ENCODE measurements at places on chromosomes 5 and 9. TPM values are rescaled to one million over a fixed set of nuclear protein-coding genes. Genes with fewer than 3 reads are reported as not detected.

The COL23A1 gene
- 0.05 TPM for total RNA-seq

The RFESD gene
- total RNA-seq, result 0.29 TPM

The DMXL1 gene
- 33.1 TPM for total RNA-seq

The TAF11L10 gene
- total RNA-seq, result not detected

The TNFSF8 gene
- not detected for total RNA-seq

DNA sequence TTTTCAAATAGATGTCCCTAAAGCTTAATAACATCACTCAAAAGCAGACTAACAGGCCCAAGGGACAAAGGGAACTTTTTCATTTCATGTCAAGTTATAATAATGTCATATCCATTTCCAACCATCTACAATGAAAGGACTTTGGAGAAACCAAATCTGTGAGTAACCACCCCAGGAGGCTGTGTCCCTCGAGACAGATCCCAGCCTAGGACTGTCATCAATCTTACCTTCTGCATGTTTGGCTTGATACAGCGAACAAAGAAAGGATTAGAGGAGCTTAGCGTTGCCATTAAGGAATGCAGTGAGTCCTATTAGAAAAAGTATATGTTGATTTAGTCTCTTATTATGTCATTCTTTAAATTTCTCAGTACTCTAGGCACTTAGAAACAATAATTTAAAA lies 137.8 kb upstream of the RETREG1 start:
- no peak for DNase-seq

- no peak for DNase-seq
Measured at GRCh38 chr5:98104454-98105188, 668.8 kb upstream of the RGMB start.

DNA sequence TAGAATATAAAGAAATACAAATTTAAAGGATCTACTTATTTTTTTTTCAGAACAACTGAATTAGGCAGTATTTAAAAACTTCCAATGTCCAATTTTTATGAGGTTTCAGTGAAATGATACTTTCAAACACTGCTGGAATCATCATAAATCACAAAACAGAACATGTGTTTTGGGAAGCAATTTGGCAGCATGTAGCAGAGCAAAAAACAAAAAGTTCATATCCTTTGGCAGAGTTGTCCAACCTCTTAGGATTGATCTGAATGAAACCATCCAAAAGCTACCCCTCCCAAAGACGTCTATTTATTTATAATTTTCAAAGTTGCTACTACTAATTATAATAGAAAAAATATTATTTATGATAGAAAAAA lies 192.4 kb upstream of the PUM3 start:
- DNase-seq, result no peak

GRCh38 chr9:70607926-70608325 lies 193.5 kb upstream of the KLF9 start:
- DNase-seq, result no peak

DNA sequence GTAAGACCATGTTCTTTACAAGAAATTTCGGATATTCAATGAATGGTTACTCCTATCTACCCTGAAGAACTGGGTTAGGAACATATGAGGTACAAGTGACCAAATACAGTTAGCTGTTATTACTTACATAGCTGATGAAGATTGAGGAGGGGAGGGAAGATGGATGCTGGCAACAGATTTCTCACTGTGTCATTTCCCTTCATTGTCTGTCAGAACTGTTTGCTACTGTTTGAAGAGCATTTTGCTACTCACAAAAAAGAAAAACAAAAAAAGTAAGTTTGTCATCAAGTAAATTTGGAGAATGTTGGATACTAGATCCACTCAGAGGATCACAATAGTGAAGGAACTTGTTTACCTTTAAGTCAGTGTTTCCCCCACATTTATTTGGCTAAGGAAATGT lies 53.7 kb downstream of the ENC1 start:
- no peak for DNase-seq

- no peak for DNase-seq
Measured at GRCh38 chr5:133938929-133939328, 29.5 kb downstream of the C5orf15 start.

GRCh38 chr9:78242041-78242440 lies 6.2 kb downstream of the CEP78 start:
- DNase-seq, result no peak

DNA sequence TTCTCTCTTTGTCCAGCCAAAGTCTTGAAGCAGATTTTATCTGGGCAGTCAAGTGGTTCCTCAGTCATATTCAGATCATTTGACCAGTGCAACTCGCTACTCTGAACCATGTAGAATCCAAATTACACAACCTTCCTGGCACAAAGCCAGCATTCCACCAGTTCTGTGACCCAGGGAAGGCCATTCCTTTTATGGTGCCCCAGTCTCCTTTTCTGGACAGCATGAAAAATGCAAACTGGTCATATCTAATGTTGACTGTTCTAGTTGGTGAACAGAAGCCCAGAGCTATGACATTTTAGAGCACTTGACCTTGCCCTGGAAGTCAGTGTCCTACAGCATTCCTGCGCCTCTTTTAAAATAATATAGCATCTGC lies 364.6 kb downstream of the BRINP1 start:
- DNase-seq, result no peak

- no peak for DNase-seq
Measured at GRCh38 chr9:37663926-37664325, 13.2 kb downstream of the FRMPD1 start.

DNA sequence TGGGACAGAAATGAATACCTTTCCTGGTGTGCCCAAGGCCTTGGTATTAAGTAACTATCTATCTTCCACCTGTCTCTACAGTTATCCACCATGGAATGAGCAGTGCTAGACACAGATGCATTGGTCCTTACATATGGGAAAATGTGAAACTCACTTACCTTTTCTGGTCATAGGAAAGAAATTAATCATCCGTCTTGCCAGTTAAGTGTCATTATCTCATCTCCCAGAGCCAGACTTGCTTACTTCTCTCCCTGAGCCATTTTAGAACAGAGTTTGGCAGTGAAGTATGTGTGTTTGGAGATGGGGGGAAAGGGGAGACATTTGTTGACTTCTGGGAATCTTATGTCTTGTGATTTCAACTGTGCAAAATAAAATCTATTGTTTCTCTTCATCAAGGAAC lies 1211.0 kb upstream of the CDH6 start:
- DNase-seq, result no peak

DNA sequence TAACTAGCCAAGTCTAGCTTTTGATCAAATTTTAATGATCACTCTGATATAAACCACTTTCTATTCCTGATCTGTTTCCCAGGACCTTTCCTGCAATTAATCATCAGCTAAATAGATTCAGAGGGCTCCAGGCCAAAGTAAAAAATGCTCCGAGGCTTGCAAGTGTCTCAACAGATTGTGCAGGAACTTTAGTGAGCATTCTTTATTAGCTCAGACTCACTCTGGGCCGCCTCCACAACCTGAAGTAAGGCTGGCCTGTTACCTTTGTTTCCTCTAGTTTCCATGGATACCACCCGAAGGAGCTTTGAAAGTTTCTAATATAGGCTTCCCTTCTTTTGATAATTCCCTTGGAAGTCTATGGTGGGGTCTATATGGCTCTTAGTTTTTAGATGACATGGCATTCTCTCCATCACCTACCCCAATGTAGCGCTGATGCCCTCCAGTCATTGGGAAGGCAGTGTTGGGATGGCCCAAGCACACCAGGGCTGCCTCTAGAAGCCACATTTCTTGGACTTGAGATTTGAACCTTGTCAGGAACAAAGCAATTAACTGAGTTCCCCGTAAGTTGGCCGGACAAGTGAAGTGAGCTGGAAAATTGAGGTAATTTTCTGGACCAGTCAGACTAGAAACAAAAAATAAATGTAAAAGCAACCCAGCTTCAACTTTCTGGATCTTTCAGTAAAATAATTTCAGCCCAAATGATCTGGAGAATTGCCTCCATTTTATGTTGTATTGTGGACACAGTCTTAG lies 97.6 kb upstream of the LHFPL2 start:
- no peak for DNase-seq

- DNase-seq, result no peak
Measured at GRCh38 chr5:58764199-58764598, 181.3 kb downstream of the RAB3C start.

DNA sequence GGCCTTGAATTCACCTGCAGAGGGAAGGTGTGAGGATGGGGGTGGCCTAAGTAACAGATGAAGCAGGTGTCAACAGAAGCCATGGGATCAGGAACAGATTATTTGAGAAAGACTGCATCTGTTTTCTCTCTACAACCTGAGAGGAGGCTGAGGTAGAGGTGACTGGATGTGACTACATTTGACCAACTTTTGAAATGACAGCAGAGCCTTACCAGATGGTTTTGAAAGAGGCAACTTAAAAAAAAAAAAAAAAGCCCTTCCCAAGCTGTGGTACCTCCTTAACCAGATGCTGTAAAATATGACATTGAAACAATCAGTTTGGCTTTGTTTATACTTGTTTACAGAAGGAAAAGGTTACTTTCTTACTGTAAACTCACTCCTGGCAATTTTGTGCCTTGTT lies 108.6 kb downstream of the TRIO start:
- DNase-seq, result no peak

GRCh38 chr5:2748861-2749513 lies 2.5 kb downstream of the IRX2 start:
- no peak for DNase-seq

- no peak for DNase-seq
Measured at GRCh38 chr9:125747765-125748445, 732 bp downstream of the PBX3 start.

DNA sequence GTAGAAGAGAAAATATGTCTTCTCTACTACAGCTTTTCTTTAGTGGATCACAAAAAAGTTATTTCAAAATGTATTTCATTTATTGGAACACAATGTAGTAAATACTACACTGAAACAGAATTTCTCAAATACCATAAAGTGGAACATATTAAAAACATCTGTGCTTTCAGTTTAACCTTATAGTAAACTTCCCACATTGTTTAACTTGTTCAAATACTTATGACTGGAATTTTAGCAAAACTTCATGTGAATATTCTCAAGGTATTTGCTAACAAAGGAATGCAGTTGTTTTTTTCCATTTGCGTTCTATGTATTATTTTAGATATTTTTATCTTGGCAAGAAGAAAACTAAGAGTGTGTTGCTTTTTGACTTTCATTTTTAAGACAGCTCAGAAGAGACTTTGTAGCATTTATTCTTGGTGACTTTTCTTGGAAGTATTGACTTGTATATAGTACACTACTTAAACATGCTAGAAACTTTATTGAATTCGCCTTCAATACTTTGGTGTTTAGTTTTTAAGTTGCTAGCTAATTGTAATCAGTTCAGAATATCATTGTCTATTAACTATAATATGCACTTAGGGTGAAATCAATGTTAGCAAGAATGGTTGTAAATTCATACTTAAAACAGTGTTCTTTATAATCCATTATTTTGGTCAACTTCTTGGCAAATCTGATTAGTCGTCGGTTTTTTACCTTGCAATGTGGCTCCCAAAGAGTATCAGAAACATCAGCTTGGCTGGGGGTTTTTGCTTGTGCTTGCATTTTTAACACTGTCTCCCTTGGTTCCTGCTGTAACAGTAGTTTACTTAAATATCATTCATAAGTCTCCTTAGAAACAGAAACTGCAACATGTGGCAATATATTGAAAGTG lies 5.0 kb upstream of the RHOBTB3 start:
- no peak for DNase-seq

- DNase-seq, result no peak
Measured at GRCh38 chr9:93820667-93821306, 134.4 kb downstream of the BARX1 start.

GRCh38 chr5:115817386-115817785 lies 927 bp upstream of the CDO1 start:
- DNase-seq, result no peak

GRCh38 chr9:4831944-4832343 lies 39.2 kb downstream of the RCL1 start:
- DNase-seq, result no peak

- no peak for DNase-seq
Measured at GRCh38 chr9:95268681-95269080, 48.8 kb downstream of the FANCC start.

DNA sequence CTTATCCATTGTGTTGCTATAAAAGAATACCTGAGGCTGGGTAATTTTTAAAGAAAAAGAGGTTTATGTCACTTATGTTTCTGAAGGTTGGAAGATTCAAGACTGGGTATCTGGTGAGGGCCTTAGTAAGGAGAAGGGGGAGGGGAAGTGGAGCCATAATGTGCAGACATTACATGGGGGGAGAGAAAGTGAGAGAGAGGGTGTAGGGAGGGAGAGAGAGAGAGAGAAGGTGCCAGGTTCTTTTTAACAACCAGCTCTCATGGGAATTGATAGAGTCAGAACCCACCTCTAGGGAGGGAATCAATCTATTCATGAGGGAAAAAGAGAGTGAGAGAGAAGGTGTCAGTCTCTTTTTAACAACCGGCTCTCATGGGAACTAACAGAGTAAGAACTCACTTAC lies 29.5 kb downstream of the SPEF2 start:
- DNase-seq, result no peak

DNA sequence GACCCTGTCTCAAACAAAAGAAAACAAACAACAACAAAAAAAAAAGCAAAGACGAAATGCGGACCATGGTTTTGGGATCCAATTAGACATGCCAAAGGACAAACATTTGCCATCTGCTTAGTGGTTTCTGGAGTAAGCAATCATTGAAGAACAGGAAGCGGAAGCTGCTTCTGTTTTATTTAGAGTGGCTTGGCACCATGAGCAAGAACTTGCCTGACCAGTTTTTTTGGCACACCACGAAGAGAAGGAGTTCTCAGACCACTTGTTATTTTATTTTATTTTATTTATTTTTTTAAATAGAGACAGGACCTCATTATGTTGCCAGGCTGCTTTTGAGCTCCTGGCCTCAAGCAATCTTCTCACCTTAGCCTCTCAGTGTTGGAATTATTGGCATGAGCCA lies 17.0 kb downstream of the BTF3 start:
- no peak for DNase-seq

- no peak for DNase-seq
Measured at GRCh38 chr5:83440826-83441225, 30.7 kb upstream of the VCAN start.

DNA sequence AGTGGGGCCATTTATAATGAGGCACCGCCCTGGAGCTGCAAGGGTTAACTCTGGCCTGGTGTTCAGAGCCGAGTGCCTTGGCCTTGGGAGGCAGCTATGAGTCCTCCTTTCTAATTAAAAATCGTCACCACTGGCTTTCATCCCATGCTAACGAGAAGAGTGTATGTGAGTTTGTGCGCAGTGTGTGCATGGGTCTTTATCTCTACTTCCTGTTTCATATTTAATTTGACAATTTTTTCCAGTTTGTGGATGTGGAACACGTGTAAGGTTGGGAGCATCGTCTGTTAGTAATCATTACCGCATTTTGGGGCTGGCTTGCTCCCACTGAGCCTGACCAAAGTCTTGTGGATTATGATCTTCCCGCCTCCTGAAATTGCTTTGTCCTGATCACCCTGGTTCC lies 76.4 kb downstream of the NDFIP1 start:
- no peak for DNase-seq

DNA sequence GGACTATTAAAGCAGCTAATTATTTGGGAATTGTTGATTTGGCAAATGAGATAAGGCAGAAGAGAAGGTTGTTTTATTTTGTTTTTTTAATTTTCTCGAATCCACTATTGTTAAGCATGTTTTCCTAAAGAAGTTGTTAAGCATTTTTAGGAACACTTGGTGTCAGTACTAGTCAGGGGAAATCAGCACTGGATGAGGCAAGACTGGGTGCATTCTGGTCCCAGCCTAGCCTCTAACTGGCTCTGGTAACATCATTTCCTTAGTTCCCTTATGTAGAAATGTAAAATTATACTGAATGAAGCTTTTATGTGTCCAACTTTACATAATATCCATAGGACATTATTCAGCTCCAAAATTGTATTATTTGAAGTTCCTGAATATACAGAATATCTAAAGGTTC lies 196.1 kb downstream of the PCSK5 start:
- no peak for DNase-seq

Data from glomerular endothelial cell (primary cell).